ENCODE measurements at places on chromosomes 1 and 21. TPM values are rescaled to one million over a fixed set of nuclear protein-coding genes. Genes with fewer than 3 reads are reported as not detected.

DNA sequence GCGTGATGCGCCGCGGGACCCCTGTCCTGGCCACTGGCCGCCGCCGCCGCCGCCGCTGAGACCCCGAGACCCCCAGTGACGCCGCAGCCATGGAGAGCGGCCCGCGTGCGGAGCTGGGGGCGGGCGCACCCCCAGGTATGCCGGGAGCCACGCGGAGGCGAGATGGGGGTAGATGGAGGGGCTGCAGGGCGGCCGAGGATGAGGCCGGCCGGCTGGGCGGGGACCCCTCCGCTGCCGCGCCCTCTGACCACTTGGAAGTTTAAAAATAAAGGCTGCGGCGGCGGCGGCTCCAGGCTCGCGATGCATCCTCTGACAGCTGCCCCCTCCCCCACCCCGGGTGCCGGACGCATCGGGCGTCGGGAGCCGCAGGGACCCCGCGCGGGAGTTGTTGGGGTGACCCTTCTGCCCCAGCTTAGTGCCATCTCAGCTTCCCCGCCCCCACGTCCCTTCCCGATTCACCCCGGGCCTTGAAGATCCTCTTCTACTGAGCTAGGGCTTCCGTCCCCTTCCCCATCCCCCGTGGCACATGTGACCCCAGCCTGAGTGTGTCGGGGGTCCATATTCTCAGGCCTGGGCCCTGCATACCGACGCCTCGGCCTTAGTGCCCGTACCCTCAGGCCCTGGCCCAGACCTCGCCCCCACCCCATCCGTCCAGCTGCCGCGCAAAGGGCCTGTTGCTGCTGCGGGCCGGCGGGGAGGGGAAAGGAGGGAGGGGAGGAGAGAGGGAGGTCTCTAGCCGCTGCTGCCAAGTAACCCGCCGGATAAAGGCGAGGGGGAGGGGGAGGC, 562 bp downstream of the MAP7D1 start:
- peak; percentile 82 for DNase-seq

DNA sequence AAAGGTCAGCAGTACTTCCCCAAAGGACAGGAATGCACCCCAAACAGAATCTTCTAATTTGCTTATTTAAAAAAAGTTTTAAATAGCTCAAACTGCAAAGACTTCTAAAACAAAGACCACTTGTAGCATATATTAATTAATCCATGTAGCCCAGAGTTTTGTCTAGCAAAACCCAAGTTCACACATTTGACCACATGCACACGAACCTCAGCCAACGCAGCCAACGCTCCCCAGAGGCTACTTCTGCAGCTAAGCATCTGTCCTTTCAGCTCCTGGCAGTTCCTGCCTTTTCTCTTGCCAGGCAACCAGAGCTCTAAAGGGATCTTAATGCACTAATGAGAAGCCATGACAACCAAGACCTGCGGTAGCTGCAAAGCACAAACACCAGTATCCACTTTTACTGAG, 89.6 kb downstream of the RERE start:
- peak; percentile 73 for DNase-seq

DNA sequence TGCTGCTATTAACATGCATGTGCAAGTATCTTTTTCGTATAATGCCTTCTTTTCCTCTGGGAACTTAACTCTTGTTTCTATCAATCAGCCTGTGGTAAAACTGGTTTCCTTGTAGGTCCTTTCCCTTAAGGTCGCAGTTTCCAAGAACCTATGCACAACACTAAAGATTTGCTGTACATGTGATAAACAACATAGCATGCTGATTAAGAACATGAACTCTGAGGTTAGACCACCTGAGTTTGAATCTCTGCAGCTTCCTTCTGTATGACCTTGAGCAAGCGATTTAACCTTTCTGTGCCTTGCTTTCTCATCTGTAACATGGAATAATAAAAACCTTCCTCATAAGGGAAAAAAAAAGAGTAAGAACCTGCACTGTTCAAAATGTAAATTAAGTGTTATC, 186.4 kb downstream of the RYR2 start:
- DNase-seq: no peak

RGS4 gene
- 0.20 TPM for total RNA-seq

- peak; percentile 83 for DNase-seq
Observed at GRCh38 chr1:33256471-33257206, at the start of gene ZNF362. Gene ZNF362, plus strand, starts transcription at chr1:33256492. Its CDS starts 14,083 bp downstream, at chr1:33270575.

DNA sequence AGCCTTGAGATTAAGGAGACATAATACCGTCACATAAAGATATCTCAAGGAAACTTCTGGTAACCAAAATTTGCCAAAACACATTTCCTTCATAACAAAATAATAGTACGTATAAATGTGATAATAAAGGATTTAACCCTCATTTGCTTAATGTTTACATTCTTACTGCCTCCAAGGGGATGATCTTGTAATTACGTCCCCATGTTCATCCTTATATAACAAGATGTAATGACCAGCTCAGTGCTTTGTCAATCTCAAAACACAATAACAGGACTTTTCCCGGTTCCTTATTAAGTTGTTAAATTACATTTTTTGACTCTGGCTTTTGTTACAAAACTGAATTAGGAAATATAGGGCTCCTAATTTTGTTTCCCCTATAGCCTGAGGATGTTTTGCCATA, 41.3 kb upstream of the UHMK1 start:
- no peak for DNase-seq

DNA sequence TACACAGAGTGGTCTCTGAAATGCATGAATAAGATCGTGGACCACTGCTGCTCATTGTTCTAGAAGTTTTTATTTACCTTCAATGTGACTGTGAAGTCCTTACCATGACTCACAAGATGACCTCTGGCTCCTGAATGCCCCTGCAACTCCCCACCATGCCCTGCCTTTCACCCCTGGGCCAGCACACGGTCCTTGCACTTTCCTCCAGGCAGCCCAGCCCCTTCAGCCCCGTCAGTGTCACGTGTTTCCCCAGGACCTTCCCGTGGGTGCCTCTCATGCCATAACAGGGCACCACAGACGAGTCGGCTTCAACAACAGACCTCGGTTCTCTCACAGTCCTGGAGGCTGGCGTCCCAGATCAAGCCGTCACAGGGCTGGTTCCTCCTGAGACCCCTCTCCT, 62.1 kb downstream of the B3GALT5 start:
- no peak for DNase-seq

ANKRD13C gene
- 10.5 TPM for total RNA-seq

PYHIN1 gene
- total RNA-seq: 0.21 TPM

HUNK gene
- total RNA-seq: 0.17 TPM

DNA sequence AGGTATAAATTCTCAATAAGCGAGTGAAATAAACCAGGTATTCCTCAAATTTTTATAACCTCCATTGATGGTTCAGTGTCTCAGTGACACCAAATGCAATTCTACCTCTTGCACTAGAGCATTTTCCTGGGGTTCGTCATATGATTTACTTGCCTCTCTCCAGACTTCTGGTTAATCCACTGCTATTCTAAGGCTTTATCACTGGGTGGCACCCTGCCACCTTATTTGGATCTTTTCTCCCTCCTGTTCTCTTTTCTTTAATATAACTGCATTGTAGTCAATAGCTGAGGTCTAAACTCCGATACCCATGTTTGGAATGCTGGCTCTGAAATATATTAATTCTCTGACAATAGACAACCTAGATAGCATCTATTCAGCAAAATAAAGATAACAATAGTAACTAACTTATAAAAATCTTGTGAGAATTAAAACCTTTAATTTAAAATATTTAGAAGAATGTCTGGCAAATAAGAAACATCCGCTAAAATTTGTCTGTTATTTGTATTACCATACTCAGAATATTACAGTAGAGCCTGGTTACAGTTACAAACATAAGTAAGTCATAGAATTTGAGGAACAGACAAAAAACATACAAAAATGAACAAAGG, 436.4 kb downstream of the PLA2G4A start:
- no peak for DNase-seq

DNA sequence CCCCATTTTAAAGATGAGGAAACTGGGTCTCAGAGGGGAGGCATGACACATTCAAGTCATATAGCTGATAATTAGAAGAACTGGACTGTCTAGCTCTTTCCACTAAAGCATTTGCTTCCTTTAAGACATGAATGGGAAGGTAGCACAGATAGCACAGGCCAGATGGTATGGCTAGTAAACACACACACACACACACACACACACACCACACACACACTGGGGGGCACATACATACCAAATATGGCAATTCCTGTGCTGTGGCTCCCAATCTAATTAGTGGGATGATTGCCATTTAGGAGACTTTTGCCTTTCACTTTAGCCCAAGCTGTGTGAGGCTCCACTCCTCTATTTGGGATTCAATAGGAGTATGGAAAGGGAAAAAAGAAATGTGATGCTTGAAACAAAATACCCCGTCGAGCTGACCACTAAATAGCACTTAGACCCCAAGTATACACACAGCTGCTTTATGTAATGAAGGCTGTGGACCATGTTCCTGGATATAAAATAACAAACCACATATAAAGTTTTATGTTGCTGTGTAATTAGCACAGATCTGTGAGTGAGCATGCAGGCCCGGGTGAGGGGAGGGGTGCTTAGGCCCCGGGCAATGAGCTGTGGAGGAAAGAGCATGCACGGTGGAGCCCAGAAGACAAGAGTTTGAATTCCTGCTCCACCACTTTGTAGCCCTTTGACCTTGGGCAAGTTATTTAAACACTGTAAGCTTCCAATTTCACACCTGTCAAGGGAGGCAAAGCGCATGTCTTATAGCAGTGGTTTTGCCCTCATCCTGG, 6.8 kb upstream of the TRABD2B start:
- no peak for DNase-seq

- DNase-seq: no peak
Observed at GRCh38 chr1:230144010-230144614, 77.1 kb downstream of the GALNT2 start.

PLXNA2 gene
- 23.4 TPM for total RNA-seq

GRCh38 chr1:41780916-41781315, 137.8 kb downstream of the HIVEP3 start:
- DNase-seq: no peak

- no peak for DNase-seq
Observed at GRCh38 chr1:8046391-8046790, 20.3 kb upstream of the ERRFI1 start.

- no peak for DNase-seq
Observed at GRCh38 chr1:171860696-171861095, 19.4 kb downstream of the DNM3 start.

DNA sequence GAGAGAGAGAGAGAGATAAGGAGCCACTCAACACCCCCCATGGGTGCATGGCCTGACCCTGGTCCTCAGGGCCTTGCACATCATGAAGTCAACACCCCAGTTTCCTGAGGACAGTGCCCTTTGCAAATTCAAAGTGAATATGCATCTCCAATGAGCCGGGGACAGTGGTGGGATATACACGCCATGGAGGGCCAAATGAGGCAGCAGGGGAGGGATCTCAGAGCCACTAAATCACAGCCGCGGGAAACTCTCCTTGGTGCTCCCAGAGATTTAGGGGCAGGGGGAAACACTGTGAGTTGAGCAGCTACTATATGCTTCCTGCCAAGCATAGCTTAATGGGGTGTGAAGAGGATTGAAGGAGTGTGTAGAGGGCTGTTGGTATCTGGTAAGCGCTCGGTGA, 35.5 kb downstream of the MATN1 start:
- DNase-seq: no peak

TP73 gene
- total RNA-seq: not detected

DNA sequence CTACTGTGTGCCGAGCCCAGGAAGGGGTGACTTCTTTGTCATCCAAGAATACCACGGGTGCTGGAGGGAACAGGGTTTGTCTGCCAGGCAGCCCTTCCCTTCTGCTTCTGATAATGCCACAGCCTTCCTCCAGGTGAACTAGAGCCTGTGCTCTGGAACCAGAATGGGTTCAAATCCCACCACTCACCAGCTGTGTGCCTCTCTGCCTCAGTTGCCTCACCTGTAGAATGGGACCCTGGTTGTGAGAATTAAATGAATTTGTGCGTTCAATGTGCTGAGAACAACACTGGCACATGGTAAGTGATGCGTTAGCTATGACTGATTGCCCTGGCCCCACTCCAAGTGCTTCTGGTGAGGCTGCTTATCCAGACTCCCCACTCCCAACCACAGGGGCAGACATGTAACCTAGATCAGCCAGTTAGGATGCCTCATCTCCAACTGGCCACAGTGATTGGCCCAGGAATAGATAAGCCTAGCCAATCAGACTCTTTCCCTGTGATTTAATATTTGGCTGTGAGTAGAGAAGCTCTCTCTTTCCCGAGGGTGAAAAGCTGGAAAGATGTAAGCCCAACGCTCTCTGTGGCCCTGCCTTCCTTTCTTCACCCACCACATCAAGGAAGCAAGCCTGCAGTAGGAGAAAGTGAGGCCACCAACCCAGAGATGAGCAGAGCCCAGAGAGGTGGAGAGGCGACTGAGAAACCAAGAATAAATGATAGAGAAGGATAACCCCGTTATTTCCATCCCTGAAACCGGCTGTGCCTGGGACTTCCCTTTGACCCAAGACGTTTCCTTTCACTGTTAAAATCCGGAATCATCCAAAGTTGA, 20.8 kb upstream of the LAPTM5 start:
- DNase-seq: no peak

DNA sequence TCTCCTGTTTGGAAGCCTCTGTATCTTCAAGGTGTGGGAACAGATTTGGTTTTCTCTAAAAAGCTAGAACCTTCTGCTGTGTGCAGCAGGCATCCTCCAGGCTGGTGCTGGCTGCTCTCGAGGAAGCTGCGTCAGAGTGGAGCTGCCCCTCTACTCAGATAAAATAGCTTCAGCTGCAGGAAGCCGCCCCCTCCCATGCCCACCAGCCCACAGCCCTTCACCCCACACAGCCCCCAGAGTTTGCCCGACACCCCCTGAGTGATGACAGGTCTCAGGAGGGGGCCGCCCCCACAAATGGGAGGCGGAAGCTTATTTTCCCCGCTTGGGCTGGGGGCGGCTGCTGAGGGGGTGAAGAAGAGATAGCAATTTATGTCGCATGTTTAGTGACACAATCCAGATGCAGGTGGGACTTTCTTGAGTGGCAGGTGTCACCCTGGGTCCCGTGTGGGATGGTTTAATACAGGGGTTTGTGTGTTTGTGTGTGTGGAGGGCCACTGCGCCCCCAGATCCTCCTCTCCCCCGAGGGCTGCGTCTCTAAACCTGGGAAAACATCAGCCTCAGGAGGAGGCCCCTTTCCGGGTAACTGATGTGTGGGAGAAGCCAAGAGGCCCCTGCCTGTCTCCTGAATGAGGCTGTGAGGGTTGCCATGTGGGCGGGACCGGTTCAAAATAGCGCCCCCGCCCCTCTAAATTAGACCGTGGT, 55.4 kb downstream of the STUM start:
- no peak for DNase-seq

GRCh38 chr1:14896381-14897079, 257.0 kb upstream of the TMEM51 start:
- DNase-seq: no peak

DNA sequence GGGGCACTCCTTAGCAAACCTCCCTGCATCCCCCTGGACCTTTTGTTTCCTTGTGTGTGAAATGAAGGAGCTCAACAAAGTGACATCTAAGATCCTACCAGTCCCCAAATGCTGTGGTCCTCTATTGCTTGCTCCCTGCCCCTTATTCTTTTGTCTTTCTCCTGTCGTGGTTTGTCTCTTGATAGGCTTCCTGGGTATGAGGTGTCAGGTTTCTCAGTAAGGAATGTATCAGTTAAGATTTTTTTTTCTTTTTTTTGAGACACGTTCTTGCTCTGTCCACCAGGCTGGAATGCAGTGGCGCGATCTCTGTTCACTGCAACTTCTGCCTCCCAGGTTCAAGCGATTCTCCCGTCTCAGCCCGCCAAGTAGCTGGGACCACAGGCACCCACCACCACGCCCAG, 16.8 kb downstream of the CNIH3 start:
- DNase-seq: no peak

GRCh38 chr1:153881751-153882150, 41.0 kb downstream of the GATAD2B start:
- no peak for DNase-seq

GRCh38 chr1:22665752-22666151, 12.7 kb downstream of the C1QB start:
- no peak for DNase-seq

GRCh38 chr1:241848686-241849344, 811 bp downstream of the EXO1 start:
- DNase-seq: no peak
